ENCODE measurements at places on chromosomes 6 and 20.

DNA sequence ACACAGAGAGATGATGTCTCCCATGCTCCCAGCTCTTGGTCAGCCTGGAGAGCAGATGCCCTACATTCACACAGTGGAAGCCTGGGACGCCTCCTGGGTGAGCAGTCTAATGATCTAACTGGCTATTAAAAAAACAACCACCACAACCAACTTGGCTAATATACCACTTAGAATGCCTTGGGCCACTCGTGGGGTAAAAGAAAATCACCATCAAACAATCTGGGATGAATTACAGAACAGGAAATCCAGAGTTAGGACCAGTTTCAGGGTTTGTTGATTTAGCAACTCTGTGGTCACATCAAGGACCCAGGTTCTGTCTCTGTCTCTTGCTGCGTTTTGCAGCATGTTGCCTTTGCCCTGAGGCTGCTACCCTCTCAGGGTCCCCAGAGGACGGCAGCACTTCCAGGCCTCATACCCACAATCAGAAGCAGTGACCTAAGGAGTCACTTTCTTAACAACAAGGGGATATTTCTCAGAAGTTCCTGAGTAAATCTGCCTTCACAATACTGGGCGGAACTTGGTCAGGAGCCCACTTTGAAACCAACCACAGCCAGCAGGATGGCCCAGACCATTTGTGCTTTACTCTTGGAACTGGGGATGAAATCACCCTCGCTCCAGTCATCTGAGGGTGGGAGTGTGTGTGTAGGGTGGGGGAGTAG, 118.7 kb downstream of the CLIC5 start:
- no peak for DNase-seq

GRCh38 chr6:12535586-12536314, 180.8 kb upstream of the PHACTR1 start:
- no peak for DNase-seq

DNA sequence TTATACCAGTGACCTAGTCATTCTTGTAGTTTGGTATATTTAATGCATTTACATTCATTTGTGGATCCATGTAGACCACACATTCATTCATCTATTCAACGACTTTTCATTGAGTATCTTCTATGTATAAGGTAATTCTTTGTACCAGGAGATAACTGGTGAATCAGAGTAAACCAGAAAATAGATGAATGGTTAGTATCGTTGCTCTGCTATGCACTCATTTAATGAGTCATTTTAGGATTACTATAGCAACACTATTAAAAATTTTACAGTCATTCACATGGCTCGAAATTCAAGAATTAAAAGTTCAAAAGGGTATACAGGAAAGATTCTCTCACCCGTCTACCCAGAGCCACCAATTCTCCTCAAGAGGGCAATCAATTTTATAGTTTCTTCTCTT, 26.8 kb downstream of the DOK5 start:
- DNase-seq, result no peak

GRCh38 chr6:128606611-128607010, 86.2 kb upstream of the PTPRK start:
- DNase-seq, result no peak

- DNase-seq, result no peak
Observed at GRCh38 chr6:33206864-33207551, 1.3 kb upstream of the RING1 start.

GRCh38 chr6:122869437-122870024, 80.5 kb downstream of the SMPDL3A start:
- DNase-seq, result peak; percentile 41

- DNase-seq, result no peak
Observed at GRCh38 chr20:31602779-31603441, 2.2 kb upstream of the ID1 start.

Measured in hematopoietic multipotent progenitor cell treated with erythropoietin and hydrocortisone succinate and interleukin-3 and kit ligand, for 8 days (in vitro differentiated cells).